ENCODE measurements at places on chromosomes 7 and 10.
A peak's percentile ranks its signal among the peaks of the same experiment; 100 is the strongest.

GRCh38 chr7:116211913-116212596 lies 1.7 kb downstream of the TES start:
- no peak for DNase-seq

DNA sequence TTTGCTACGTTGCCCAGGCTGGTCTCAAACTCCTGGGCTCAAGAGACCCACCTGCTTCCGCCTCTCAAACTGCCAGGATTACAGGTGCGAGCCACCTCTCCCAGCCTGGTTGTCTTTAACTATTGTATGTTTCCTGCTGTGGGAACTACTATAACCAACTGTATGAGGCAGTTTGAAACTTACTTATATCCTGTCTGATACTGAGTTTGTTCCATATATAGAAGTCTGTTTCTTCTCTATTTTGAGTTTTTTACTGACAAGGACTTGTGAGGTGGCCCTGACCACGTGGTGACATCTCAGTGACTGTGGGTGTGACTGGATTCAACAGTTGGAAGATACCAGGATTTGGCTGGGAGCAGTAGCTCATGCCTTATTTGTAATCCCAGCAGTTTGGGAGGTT lies 14.2 kb downstream of the FBH1 start:
- no peak for DNase-seq

- DNase-seq = no peak
Measured at GRCh38 chr7:32594965-32595490, 99.7 kb downstream of the AVL9 start.

GRCh38 chr7:128938544-128939074 lies 882 bp downstream of the IRF5 start:
- no peak for DNase-seq

GRCh38 chr7:140176122-140176701 lies 571 bp downstream of the KDM7A start:
- DNase-seq = no peak

DNA sequence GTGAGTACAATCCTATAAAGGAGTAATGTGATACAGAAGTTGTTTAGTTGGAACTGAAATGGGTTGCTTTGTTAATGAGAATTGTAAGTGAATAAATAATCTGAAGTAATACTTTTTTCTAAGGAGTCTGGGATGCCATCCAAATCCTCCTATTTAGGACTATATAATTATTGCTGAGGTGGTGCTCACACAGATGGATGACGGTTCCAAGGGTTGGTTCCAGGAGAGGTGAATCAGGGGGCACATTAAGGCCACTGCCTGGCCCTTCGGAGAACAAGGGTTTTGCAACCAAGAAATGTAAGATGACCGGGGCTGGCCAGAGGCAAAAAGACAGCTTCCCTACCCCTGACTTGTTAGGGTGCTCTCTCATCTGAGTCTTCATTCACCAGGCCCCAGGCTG lies 352.7 kb downstream of the PHTF2 start:
- peak; percentile 33 for DNase-seq

GRCh38 chr7:79381921-79382320 lies 71.5 kb downstream of the MAGI2 start:
- no peak for DNase-seq

GRCh38 chr10:44902941-44903545 lies 8.1 kb upstream of the TMEM72 start:
- DNase-seq = no peak

DNA sequence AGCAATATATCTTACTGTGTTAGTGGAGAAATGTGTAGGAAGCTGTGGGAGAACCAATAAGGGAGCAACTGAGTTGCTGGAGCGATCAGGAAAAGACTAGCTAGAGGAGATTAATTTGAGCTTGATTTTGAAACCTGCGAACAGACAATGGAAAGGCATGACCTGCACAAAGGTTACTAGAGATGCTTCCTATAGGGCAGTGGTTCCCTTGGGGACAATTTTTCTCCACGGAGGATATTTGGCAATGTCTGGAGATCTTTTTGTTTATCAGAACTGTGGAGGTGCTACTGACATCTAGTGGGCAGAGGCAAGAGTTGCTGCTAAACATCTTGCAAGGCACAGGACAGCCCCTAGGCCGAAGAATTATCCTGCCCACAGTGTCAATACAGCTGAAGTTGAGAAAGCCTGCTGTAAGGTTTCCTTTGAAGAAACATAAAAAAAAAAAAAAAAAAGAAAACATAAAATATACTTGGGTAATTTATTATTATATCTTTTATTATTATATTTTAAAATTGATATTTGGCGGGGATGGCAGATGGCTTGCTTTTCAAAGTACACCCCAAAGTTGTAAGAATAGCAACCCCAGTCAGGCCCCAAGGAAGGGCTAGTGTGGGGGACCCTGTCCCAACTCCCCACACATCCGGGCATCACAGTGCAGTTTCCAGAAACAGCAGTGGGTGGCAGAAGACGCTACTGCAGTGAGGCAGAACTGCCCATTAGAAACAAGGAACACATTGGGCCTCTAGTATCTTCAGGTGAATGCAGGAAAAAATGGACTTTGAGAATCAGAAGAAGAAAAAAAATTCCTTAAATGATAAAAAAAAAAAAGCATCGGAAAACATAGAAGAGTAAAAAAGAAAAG lies 481.6 kb downstream of the SH2D4B start:
- DNase-seq = no peak

DNA sequence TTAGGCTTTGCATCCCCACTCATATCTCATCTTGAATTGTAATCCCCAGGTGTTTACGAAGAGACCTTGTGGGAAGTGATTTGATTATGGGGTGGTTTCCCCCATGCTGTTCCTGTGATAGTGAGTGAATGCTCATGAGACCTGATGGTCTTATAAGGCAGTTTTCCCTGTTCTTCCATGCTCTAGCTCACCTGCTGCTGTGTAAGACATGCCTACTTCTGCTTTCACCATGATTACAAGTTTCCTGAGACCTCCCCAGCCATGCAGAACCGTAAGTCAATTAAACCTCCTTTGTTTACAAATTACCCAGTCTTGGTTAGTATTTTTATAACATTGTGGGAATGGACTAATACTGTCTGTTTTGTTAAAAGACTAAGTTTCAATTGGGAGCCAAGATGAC lies 35.3 kb upstream of the ZNF92 start:
- DNase-seq = no peak

DNA sequence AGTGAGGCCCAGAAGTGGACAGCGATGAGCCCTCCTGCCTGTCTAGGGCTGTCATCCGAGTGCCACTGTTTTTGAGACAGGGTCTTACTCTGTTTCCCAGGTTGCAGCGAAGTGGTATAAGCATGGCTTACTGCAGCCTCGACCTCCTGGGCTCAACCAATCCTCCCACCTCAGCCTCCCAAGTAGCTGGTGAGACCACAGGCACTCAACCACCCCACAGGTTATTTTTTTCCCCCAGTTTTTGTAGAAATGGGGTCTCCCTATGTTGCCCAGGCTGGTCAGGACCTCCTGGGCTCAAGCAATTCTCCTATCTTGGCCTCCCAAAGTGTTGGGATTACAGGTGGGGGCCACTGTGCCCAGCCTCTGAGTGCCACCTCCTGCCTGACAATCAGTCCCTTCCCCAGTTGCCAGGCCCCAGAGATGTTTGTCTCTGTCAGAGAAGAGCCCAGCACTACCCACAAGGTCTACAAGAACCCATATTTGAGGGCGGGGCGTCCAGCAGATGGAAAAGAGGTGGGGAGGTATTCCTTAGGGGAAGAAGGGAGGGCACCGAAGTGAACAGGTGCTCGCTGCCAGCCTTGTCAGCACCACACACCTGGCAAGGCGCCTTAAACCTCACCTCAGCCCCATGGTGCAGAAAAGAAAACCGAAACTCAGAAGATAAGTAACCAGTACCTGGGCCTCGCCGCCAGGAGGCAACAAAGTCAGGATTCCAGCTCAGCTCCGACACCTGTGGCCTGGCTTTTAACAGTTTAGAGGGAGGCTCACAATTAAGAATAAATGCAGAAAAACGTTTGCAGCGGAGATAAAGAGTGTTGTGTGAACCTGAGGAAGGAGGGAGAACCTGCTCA lies 77.4 kb upstream of the ANLN start:
- no peak for DNase-seq

- DNase-seq = no peak
Measured at GRCh38 chr7:140998715-140999114, 16.0 kb downstream of the MRPS33 start.

- DNase-seq = no peak
Measured at GRCh38 chr10:62960416-62960815, 144.2 kb upstream of the EGR2 start.

DNA sequence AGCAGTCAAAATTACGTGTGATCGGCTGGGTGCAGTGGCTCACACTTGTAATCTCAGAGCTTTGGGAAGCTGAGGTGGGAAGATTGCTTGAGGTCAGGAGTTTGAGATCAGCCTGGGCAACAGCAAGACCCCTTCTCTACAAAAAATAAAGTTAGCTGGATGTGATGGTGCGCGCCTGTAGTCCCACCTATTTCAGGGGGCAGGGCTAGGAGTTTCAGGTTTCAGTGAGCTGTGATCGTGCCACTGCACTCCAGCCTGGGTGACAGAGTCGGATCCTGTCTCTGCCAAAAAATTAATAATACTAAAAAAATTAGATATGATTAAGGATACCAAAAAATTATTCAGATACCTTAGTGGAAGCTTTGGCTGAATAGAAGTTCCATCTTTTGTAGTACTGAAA lies 136.4 kb downstream of the SDK1 start:
- no peak for DNase-seq

DNA sequence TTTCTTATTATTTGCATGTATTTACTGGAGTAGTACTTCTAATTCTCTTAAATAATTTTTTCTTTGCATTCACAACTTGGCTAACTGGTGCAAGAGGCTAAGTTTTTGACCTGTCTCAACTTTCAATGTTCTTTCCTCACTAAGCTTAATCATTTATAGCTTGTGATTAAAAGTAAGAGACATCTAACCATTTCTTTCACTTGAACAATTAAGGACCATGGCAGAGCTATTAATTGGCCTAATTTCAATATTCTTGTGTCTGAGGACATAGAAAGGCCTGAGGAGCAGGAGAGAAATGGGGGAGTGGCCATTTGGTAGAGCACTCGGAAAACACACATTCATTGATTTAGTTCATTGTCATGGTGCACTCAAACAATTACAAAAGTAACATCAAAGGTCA lies 141.4 kb upstream of the TMEM196 start:
- no peak for DNase-seq
